NCI-H2029 (cell line): ENCODE measurements at places on chromosomes 4 and X.
A peak's percentile ranks its signal among the peaks of the same experiment; 100 is the strongest.

GRCh38 chrX:21975242-21975641, 34.7 kb downstream of the SMS start:
- no peak for DNase-seq

- no peak for DNase-seq
Observed at GRCh38 chrX:115642895-115643530, 82.0 kb downstream of the PLS3 start.

DNA sequence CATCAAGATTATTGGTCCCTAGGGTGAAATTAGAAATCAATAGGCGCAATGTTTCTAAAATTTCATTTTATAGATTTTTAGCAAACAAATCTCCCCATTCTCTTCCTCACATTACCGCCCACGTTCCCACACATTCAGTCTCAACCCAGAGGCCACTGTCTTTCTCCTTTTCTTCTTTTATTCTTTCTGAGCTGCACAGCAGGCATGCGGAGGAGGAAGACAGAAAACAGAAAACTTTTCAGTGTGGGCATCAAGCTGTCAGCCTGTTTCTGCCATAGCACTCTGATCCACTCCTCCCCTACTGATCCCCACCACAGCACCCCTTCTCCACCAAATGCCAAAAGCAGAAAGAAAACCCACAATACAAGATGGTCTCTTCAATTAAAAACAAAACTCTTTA, 94.8 kb upstream of the ADAMTS3 start:
- no peak for DNase-seq

DNA sequence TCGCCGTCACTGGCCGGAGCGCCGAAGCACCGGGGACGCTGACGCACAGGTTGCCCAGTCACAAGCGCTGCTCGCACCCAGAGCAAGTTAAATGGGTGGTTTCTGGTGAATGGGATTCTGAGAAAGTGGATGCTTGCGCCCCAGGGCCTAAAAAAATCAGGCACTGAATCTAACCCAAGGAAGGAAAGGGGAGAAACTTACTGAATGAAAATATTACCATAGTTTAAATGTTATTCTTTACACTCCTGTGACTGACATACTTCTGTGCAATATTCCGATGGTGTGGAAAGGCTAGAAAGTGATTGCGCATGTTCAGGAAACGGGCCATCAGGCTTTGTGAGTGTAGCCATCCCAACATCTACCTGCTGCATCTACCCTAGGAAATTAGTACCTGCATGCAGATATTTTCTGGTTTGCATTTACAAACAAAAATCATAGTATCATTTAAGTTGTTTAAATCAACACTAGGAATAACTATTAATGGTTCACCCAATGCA, 838 bp upstream of the ABCG2 start:
- no peak for DNase-seq

DNA sequence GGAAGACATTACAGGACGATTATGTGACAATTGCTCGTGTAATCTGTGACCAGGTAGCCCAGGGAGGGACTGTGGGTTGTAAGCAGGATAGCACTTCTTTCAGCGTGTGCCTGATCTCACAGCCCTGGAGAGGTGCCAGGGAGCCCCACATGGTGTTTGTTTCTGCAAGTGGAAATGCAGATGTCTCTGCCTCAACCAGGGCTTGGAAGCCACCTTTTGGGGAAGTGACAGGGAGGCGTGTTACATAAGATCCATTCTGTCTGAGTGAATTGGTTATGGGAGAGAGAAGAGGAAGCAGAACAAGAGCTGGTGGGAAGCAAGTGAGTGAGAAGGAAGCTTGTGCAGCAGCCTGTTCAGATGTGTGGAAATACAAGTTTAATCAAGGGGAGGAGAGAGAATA, 104.5 kb upstream of the GATB start:
- DNase-seq: peak; percentile 14

- DNase-seq: no peak
Observed at GRCh38 chr4:107210450-107211239, 174.5 kb upstream of the DKK2 start.

- DNase-seq: no peak
Observed at GRCh38 chr4:182245541-182246215, 2.5 kb downstream of the TENM3 start.

DNA sequence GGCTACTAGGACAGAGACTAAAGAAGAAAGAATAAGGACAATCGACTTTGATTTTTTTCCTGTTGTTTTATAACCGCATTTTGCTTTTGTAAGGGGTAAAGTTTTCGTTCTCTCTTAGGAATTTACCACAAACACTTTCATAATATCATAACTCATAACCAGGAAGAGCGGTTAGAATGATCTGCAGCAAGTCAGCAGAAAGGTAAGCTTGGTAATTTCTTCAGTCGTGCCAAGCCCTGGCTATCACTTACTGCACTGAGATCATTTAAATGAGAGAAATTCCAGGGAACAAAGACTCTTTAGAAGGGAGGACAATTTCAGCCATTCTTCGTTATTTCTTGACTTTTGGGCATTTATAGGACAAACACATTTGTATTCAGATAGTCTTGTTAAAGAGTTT, 258.1 kb downstream of the UNC5C start:
- DNase-seq: no peak

DNA sequence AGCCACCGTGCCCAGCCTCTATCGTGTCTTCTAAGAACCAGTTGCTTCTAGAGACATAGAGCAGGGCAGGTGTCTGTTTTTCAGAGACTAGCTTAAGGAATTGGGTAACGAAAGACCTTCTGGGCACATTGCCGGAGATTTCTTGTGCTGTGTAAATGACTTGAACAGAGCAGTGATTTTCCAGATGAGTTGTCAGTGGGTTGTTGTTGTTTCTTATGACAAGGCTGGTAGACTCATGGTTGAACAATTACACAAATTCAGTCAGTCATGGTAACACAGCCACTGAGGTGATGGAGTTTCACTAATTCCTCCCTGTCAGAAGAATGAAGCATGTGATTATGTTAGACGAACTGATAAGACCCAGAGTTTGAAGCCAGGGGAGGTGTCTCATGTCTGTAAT, 20.5 kb upstream of the DDX3X start:
- no peak for DNase-seq

- DNase-seq: no peak
Observed at GRCh38 chr4:67465032-67465762, 80.1 kb downstream of the CENPC start.

GRCh38 chrX:15358533-15358932, 23.2 kb upstream of the PIGA start:
- no peak for DNase-seq

DNA sequence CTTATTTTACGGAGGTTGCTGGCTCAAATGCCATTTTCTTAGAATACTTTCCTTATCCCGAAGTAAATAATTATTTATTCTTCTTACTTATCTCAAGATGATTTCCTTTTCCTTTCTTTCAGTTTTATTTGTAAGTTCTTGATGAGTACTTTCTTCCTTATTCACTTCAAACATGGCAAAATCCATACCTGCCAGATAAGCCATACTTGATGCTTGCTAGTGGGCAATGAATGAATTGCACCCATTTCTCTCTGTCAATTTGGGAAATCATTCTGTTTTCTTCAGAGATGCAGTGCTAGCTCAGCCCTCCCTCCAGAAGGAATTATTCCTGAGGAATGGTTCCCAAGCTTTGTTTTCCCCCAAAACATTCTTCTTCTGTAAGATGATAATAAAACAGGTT, 598.3 kb downstream of the SPRY1 start:
- no peak for DNase-seq
